ENCODE measurements at places on chromosomes 12 and 14. TPM values are rescaled to one million over a fixed set of nuclear protein-coding genes. Genes with fewer than 3 reads are reported as not detected.

Gene RIMBP2
- total RNA-seq: not detected

Gene ADAM21
- total RNA-seq: 0.43 TPM

Gene AQP2
- not detected for total RNA-seq

Gene KRT71
- not detected for total RNA-seq

Gene TAS2R8
- 0.43 TPM for total RNA-seq

Gene PDZRN4
- total RNA-seq: not detected

DNA sequence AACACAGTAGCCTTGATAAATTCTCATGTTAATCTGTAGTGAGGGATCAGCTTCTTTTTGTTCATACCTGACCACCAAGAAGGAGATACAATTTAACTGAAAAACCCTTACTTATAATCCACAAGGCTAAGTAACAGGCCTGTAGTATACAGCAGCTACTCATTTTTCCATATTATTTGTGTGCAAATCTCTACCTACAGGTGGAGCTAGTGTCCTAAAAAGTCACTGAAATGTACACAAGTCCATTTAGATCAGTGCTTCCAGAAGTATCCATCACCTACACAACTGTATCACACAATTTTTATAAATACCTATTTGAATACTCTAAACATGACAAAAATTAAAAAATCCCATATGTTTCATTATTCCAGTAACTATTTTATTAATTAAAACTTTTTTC, 173.2 kb downstream of the SLC35F4 start:
- peak; percentile 55 for DNase-seq

GRCh38 chr12:132178801-132179401, 34.6 kb downstream of the NOC4L start:
- no peak for DNase-seq

GRCh38 chr14:77302926-77303325, 17.8 kb downstream of the POMT2 start:
- peak; percentile 85 for DNase-seq

GRCh38 chr14:32602699-32603098, 273.6 kb downstream of the AKAP6 start:
- no peak for DNase-seq

DNA sequence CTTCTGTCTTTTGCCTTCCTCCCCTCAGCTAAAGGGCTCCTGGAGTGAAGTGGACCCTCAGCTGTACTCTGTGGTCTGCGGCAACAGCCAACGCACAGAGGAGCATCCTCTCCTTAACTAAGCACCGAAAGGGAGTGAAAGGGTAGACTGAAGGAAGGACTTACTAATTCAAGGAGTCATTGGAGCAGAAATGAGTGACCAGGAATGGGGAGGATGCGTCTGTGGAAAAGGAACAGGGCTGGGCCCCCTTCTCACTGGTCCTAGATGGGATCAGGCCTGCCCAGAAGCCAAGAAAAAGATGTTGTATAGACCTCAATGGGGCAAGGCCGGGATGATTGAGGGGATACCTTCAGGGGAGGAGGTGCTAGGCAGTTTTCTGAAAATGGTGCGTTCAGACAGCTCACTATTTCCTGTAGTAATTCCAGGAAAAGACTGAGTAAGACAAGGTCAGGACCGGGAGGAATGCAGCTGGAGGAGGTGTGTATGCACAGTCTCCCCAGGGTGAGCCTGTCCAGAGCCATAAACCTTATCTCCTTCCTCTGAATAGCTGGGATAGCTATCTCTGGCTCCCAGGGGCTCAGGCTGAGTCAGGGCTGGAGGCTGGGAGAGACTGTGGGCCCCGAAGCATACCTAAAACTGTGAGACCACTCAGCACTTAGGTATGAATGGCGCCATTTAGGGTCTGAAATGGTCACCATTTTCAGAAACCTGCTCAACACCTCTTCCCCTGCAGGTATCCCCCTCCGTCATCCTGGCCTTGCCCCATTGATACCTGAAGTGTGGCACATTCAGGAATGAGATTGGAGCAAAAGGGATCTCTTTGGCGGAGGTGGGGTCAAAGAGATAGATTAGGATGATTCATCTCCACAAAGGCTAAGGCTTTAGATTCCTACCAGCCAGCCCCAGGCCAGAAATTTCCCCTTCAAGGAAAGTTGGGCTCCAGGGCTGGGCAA, 20.2 kb upstream of the KRT8 start:
- peak; percentile 95 for DNase-seq

- peak; percentile 79 for DNase-seq
These were observed 17.2 kb downstream of the REM2 start for GRCh38 chr14:22900081-22900799.

- DNase-seq: no peak
These were observed 227.5 kb upstream of the ABCD2 start for GRCh38 chr12:39846971-39847650.

DNA sequence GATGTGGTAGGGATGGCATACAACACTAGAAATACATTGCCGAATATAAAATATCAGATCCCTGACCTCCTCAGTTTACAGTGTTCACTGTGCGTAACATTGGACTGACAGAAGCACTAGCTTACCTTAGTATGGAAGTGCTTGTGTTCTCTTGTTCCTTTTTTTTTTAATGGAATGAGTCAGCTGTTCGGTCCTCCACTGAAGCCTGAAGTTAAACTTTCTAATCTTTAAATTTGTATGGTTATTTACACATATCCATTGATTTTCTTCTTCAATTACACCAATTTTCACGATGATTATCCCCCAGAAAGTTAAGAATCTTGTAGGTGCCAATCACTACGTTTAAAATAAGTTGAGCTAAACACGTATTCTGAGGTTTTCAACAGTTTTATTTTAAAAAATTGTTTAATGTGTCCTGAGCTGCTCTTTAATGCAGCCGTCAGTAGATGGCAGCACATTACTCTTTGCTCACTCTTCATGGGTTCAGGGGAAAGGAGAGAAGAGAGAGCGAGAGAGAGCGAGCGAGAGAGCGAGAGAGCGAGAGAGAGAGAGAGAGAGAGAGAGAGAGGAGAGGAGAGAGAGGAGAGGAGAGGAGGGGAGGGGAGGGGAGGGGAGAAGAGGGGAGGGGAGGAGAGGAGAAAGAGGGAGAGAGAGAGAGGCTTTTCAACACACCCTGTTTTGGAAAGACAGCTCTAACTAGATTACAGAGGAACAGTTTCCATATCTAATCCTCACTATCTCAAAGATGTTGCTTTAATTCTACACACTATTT, 134.7 kb upstream of the SCAF11 start:
- peak; percentile 82 for DNase-seq

DNA sequence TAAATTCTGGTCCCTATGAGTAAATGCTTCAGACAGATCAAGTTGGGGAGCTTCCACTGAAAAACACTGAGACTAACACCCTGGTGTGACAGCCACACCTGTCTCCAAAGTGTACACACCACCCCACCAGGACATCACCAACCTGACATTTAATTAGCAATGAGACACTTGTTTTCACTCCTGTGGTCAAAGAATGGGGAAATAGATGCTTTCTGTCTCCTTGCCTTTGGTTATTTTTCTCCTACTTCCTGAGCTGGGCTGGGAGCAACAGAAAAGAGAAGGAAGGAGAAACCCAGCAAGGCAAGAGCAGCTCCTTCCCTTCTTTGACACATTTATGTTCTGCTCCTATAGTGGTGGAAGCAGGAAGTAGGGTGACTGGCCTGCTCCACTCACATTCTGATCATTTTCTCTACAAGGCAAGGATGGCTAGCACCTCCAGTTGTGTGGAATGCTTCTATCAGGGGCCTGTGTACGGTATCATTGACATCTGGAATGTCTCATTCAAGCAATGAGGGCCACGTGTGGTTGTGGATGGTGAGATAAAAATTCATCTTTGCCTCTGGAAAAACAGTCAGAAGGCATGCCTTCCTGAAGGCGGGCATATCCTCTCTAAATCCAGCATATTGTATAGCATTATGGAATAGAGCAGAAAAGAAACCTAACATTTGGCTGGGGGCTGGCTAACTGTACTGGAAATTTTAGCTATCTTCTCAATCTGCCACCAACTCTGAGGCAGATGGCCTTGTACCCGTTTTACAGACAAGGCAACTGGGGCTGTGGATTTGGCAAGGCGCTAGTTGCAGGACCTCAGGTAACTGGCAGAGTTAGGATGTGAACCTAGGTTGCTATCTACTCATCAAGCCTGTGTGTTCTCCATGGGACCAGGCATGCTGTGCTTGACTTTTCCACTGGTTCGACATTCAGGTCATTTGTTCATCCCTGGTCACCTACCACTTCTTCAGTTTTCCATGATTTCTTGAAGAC, 24.8 kb upstream of the LGALS3 start:
- no peak for DNase-seq
